Urinary bladder (tissue), 4 donors: ENCODE measurements at places on chromosomes 13 and 19. TPM values are rescaled to one million over a fixed set of nuclear protein-coding genes. Genes with fewer than 3 reads are reported as not detected.

DNA sequence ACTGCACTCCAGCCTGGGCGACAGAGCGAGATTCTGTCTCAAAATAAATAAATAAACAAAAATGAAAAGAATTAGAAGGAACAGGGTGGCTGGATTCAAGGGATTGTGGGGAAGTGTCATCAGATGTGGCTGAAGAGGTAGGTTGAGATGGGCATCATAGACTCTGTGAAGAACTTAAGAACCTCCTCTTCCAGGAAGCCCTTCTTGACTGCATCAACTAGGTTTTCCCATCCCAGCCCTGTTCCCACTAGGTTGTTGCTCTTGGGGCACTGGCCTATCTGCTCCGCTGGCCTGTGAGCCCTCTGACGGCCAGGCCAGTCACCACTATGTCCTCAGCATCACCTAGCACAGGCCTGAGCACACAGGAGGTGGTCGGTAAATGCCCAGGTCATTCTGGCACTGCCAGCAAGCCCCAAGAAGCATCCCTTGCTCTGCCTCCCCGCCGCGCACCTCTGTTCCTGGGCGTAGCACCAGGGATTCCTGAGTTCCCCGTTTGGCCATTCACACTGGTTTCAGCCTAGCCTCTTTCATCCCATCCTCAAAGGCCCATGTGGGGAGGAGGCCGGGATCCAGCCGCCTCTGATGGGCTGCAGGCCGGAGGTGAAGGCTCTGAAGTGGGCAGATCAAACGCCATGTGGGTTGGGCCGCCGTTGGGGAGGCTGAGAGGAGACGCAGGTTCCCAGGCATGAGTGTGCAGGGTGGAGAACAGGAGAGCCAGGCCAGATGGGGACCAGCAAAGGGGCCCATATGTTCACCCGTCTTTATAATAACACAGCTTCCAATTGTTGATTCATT, 27.6 kb upstream of the SLC1A5 start:
- DNase-seq: no peak

GSX1 gene
- total RNA-seq: not detected

DNA sequence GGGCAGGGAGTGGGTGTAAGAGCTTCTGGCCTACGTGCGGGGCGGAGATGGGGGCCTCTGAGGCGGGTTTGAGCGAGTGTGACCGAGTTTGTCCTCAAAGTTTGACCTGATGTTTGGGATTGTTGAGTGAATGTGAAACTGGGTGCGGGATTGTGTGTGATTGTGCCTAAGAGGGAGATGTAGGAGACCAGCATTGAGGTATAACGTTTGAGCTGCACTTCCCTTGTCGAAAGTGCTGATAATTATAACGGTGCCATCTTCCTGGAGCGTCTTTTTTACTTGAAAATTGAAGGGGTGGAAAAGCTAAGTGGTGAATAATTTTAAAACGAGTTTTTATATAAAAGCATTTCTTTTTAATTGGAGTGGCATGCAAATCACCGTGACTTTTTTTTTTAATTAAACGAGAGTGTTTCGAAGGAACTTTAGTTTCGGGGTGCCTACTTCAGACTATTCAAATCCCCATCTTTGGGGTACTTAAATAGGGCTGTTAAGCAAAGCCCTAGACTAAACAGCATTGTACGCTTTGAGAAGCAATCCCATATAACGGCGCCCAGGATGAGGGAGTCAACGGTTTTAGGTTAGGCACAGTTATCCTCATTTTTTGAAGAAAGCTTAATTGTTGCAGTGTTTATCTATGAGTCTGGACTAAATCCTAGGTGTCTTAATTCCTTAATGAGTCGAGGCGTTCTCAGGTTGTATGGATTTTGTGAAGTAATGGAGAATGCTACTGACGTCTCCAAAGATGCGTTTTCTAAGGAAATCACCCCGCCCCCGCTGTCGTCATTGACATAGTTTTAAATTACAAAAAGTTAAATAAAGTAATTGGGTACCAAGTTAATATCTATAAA, 594 bp downstream of the ZNF146 start:
- DNase-seq: no peak

DNA sequence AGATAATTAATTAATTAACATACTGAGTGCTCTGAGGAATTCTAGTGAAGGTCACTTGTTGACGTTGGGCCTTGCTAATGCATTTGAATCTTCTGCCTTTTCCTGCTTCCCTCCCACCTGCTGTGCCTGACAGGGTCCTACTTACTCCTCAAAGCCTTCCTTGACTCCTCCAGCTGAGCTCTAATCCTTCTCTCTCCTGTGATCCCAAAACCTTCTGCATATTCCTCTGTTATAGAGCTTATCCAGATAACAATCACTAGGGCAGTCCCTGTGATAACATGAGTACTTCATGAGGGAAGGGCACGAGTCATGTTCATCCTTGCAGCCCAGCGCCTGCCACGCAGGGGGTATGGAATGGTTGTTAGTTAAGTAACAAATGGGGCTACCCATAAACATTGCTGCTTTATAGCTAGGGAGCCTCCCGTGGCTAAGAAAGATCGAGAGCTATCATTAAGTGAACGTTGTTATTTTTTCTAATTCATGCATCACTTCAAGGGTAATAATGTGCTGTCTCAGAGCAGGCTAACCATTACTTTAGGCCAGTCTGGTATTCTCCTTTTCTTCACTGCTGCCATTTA, 19.1 kb upstream of the SPATA13 start:
- DNase-seq: no peak

DNA sequence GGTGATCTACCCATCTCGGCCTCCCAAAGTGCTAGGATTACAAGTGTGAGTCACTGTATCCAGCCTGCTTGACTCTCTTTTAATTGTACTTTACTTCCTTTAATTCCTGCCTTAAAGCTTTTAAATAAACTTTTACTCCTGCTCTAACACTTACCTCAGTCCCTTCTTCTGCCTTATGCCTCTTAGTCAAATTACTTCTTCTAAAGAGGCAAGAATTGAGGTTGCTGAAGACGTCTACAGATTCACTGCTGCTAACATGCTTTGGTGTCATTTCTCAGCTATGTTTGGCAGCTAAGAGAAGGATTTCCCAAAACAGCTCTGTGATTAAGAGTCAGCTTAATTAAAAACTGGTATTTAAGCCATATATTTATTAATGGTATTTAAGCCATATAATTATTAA, 32.9 kb upstream of the CD177 start:
- DNase-seq: no peak

- no peak for DNase-seq
Measured at GRCh38 chr13:76879883-76880270, 6.3 kb downstream of the KCTD12 start.

DNA sequence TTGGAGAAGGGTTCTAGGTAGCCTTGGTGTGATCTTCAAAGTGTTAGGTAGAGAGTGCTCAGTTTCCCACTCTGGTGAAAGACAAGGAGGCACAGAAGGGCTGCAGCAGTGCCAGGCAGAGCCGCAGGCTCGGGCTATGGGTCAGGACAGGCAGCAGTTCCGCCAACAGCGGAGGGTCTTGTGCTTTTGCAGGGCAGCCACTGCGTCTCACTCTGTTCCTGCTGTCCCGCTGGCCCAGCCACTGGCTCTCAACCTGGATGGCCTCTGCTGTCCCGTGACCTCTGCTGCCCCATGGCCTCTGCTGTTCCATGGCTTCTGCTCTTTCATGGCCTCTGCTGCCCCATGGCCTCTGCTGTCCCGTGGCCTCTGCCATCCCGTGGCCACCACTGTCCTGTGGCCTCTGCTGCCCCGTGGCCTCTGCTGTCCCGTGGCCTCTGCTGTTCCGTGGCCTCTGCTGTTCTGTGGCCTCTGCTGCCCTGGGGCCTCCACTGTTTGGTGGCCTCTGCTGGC, 175.7 kb downstream of the URI1 start:
- no peak for DNase-seq

SBSN gene
- total RNA-seq: not detected

DNA sequence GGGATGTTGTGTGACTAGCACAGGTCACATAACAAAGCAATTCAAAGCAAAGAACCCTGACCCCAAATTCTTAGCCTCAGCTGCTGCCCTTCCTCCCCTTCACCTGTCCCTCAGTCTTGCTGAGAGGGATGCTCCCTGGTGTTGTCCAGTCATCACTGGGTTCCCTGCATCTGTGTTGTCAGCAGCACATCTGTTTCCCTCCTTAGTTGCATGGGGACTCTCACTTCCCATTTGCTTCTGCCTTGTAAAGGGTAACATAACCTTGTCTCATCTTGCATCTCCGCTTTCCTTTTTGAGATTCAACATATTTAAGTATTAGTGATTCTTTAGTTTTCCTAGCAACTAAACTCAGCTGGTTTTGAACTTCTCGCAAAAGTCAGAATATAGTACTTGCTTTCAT, 54.0 kb downstream of the SPATA13 start:
- no peak for DNase-seq

FRY gene
- total RNA-seq: 45.9 TPM

DNA sequence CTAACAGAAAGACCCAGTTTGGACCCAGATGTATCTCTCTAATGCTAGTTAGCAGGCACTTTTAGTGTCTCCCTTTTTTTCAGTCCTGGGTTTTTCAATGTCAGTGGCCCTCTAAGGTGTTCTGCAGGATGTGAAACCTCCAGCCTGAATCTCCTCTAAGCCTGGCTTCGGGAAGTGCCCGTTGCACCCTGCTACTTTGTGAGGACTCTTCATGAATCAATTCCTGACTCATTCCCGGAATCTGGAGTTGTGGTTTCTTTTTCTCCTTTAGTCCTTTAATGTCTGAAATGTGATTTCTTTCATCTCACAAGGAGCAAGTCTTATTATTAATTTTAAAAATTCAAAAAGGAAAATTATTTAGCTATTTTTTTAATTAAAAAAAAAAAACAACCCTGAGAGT, 116.0 kb downstream of the ZNF536 start:
- DNase-seq: no peak
